CD4-positive, alpha-beta T cell treated with Interleukin-1 beta for 1 hour (primary cell): ENCODE measurements at places on chromosomes 12 and 14.

GRCh38 chr14:65035049-65035448 lies 48.4 kb downstream of the FNTB start:
- DNase-seq: no peak

GRCh38 chr12:2637371-2637770 lies 157.4 kb upstream of the FKBP4 start:
- DNase-seq: no peak

GRCh38 chr12:75882421-75882820 lies 149.2 kb downstream of the PHLDA1 start:
- no peak for DNase-seq

- DNase-seq: no peak
These were observed 907 bp upstream of the EFS start for GRCh38 chr14:23365732-23366425.

GRCh38 chr14:64807551-64807950 lies 72.2 kb downstream of the SPTB start:
- no peak for DNase-seq

- peak; percentile 89 for DNase-seq
These were observed at the start of gene TAMALIN for GRCh38 chr12:52006726-52007157. Gene TAMALIN (plus strand): TSS chr12:52006946. CDS start chr12:52007020, 74 bp downstream.

DNA sequence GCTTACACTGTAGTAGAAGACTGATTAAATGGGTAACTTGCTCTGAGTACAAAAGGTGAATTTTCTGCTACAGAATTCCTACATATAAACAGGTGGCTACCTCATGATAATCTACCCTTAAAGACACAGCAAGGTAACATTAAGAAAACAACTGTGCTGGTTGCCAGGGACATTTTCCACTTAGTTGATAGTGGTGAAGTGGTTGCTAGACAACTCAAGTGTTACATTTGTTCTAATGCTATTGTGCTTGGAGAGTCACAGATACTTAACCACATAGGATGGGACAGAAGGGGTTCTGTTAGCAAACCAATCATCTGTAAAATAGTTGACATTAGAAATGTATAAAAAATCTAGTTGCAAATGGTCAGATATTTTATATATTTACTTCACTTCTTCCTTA lies 870.3 kb upstream of the SEL1L start:
- DNase-seq: no peak

GRCh38 chr12:90979019-90979418 lies 24.0 kb upstream of the CCER1 start:
- no peak for DNase-seq

GRCh38 chr12:91778091-91778832 lies 367.4 kb downstream of the BTG1 start:
- DNase-seq: no peak

DNA sequence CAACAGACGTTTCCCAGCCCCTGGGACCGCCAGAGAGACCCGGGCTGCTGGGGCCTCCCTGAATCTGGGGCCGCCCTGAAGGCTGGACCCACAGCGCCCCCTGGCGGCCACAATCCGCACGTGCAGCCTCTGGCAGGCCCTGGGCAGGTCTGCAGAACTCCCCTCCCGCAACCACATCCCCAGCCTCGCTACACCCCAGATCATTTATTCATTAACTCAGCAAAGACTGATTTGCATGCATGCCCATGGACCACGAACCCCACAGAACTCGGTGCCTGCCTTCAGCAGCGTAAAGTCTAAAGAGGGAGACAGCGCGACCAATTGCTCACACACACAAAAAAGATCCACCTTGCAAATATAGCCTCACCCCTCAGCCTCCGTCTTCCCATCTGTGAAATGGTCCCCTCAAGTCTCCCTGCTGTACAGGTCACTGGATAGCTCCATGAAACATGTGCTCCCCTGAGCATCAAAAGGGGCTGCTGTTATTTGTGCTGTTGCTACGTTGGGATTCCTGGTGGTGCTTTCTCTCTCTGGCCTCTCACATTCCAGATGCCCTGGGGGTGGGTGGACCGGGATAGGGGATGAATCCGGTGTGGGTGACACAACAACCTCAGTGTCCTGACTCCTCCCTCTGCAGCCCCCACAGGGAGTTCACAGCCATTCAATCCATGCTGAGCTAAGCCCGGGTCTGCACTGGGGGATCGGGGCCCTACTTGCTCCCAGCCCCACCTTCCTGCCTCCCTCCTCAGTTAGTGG lies 96.4 kb downstream of the SCARB1 start:
- peak; percentile 79 for DNase-seq

- no peak for DNase-seq
These were observed 58.4 kb upstream of the BDKRB2 start for GRCh38 chr14:96146131-96146771.

DNA sequence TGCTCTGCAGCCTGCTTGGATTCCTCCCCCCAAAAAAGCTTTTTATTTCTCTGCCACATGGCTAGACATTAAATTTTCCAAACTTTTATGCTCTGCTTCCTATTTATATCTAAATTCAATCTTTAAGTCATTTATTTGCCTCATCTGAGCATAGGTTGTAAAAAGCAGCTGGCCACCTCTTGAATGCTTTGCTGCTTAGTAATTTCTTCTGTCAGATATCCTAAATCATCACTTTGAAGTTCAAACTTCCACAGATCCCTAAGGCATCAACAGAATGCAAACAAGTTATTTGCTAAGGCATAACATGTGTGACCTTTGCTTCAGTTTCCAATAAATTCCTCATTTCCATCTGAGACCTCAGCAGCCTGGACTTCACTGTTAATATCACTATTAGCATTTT lies 209.6 kb downstream of the FSCB start:
- DNase-seq: no peak

DNA sequence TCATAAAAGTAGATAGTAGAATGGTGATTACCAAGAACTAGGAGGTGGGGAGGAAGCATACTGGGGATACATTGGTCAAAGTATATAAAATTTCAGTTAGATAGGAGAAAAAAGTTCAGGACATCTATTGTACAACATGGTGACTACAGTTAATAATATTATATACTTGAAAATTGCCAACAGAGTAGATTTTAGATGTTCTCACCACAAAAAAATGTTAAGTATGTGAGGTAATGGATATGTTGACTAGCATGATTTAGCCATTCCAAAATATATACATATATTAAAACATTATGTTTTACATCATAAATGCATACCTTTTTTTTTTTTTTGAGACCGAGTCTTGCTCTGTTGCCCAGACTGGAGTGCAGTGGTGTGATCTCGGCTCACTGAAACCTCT lies 31.0 kb downstream of the TMEM116 start:
- no peak for DNase-seq

DNA sequence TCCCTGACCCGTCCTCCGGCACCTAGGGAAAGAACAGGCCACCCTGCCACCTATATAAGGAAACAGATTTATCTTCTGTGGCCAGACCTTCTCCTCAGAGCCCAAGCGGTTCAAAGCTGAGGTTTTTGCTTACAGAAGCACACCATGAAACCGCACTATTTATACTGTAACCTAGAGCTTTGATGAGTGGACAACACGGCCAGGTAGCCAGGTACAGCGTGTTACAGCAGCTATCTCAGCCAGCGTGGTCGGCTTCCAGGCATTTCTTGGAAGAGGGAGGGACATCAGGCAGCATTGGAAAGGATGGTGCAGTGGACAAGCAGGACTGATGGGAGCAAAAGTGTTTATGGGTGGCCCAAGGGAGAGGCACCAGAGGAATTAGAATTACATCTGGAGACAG lies 34.4 kb downstream of the TTC7B start:
- DNase-seq: no peak

- no peak for DNase-seq
These were observed 116.4 kb downstream of the NTF3 start for GRCh38 chr12:5548152-5548943.

GRCh38 chr12:39240587-39240986 lies 202.3 kb downstream of the KIF21A start:
- no peak for DNase-seq

- DNase-seq: no peak
These were observed 171.1 kb downstream of the DACT1 start for GRCh38 chr14:58808828-58809227.

- no peak for DNase-seq
These were observed 31.7 kb upstream of the MMP19 start for GRCh38 chr12:55874443-55874842.

GRCh38 chr14:92984082-92984788 lies 61.3 kb downstream of the CHGA start:
- DNase-seq: no peak

- DNase-seq: no peak
These were observed 210.6 kb downstream of the PHLDA1 start for GRCh38 chr12:75820848-75821578.

DNA sequence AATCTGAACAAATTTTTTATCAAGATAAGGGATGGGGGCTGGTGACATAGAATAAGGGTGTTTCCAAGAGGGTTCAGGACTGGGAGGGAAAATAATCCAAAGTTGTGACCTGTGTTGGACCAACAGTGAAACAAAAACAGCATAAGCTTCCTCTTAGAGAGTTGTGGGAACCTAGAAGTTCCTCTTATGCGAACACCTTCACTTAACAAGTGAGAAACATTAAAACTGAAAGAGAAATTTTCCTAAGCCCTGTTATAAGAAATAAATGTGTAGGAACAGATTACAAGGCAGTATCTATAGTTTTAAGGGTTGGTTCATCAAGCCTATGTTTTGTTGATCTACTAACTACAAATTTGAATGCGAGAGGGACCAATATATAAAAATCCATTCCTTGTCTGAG lies 58.4 kb downstream of the LLPH start:
- no peak for DNase-seq

DNA sequence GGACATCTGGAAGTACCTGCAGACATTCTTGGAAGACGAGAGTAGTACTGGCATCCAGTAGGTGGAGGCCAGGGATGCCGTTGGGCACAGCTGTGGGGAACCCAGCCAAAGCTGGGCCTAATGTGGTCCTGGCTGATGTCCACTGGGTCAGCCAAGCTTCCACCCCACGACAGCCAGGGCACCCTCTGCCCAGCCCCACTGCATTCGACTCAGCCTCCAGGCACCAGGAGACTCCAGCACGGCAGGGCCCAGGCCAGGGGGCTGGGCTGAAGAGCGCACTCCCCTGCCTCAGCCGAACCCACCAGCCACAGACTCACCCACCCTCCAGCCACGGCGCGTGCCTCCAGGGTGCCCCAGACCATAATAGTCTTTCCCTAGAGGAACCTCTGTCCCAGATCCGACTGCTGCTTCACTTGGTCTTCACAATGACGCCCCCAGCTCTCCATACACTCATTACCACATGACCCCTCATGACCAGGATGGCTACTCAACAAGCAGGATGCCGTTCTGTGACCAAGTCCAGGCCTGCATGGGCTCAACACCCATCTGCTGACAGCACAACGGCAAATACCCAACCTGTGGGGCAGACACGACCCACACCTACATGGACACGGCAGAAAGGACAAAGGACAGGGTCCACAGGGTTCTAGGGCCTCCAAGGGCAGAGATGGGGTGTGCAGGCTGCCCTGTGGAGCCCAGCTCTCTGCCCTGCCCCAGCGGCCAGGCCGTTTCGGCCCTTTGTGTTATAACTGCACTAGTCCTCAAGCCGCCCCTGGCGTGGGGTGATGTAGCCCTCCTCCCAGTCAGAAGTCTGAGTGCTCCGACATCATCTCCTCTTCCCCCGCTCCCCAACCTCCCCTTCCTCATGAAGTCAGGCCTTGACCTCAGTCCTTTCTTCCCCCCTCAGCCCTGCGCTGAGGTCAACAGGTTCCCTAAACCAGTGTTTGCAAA lies 22.8 kb downstream of the ITPK1 start:
- DNase-seq: no peak

- no peak for DNase-seq
These were observed 5.4 kb downstream of the KRT6B start for GRCh38 chr12:52446367-52447045.

DNA sequence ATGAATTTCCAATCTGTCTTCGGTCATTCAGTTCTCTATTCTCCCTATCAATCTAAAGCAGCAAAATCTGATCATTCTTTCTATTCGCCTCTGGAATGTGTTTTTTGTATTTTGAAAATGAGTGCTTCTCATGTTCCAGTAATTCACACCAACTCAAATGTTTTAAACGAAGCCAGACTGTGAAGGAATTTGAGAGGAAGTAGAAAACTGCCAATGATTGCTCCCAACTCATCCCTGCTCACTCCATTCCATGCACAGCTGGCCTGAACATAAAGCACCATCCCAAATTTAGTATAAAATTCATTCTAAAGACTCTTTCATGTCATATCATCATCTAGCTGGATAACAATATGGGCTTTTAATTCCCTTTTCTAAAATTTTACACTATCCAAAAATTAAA lies 123.8 kb downstream of the DUSP6 start:
- no peak for DNase-seq

DNA sequence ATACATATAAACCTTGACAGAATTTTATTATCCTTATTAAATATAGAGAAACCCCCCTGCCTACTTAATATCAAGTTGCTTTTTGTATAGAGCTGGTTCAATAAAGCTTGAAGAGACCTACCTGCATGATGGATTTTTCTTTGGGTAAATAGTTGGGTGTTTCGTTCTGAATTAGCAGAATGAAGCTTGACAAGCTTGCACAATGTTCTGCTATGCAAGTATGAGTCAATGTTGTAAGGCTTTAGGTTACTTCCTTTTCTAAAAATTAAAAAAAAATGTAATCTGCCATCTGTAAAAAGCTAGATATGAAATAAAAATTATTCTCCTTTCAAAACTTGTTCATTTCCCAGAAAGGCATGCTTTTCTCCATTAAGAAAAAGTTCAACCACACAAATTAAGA lies 1662.6 kb upstream of the SEL1L start:
- no peak for DNase-seq

DNA sequence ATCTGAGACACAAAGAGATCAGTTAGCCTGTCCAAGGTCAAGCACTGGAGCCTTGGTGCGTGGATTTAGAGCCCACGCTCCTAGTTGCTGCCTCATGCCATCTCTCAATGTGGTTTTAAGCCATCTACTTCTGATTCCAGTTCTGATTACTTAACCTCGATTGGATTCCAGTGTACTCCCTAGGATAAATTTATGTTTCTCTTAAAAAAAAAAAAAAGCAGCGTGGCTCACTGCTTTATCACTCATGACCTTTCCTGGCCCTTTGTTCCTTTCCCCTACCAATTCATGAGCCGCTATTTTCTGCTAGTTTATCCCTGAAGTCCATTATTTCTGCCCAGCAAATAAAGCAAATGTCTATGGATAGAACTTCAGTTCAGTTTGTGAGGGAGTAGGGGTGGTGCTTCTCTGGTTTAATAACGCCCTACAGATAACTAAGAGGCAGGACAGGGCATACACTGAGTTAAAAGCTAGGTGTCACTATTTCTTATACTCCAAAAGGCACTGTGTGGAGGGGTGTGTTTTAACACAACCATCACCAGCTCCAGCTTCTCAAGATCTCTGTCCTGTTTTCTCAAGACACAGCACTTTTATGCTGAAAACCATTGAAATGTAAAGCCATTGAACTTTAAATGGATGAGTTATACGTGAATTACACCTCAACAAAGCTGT lies 9.8 kb upstream of the PARP11 start:
- no peak for DNase-seq

DNA sequence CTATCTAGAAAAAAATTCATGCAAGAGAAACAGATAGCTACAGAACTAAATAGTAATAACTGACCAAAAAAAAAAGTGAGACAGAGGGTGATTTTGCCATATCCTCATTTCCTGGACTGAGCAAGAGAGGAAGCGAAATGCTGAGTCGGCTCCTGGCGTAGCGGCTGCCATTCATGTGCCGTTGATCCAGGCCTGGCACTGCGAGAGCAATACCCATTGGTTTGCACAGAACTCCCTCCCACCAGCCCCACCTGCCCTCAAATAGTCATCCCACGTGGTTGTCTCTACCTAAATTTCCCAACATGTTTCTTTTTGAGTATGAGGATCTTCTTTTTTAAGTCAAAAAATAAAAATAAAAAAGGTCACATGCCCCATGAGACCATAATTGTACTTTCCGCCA lies 9.4 kb upstream of the WNT5B start:
- peak; percentile 62 for DNase-seq

GRCh38 chr14:95886366-95887056 lies 9.9 kb downstream of the TUNAR start:
- no peak for DNase-seq
